Activated naive CD8-positive, alpha-beta T cell treated with anti-CD3 and anti-CD28 coated beads, Interleukin-2, amount 10 ng/mL, durations not matched to agents 7 days and 5 days (primary cell): ENCODE measurements at places on chromosomes 7 and 10. TPM values are rescaled to one million over a fixed set of nuclear protein-coding genes. Genes with fewer than 3 reads are reported as not detected.

GNGT1 gene
- total RNA-seq = not detected

- no peak for DNase-seq
These were observed 186.9 kb downstream of the PRKCQ start for GRCh38 chr10:6393168-6393567.

DNA sequence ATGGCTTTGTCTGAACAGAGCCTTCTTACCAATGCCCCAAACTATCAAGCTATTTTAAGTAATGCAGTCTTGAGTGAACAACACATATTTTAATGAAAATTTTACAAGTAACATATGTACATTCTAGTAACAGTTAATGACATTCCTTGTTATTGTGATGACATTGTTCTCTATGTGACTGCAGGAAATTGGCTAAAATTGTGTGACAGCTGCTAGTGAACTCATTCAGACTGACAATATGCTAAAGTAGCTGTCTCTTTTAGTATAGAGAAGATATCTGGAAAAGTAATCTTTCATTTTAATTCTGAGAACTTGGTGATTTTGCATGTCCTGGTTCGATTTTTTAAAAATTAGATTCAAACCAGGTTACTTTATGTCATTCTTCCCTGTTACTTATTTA is 259.8 kb upstream of the MAGI2 start:
- no peak for DNase-seq

- DNase-seq = no peak
These were observed 106.2 kb upstream of the RHOBTB1 start for GRCh38 chr10:61050120-61050745.

DNA sequence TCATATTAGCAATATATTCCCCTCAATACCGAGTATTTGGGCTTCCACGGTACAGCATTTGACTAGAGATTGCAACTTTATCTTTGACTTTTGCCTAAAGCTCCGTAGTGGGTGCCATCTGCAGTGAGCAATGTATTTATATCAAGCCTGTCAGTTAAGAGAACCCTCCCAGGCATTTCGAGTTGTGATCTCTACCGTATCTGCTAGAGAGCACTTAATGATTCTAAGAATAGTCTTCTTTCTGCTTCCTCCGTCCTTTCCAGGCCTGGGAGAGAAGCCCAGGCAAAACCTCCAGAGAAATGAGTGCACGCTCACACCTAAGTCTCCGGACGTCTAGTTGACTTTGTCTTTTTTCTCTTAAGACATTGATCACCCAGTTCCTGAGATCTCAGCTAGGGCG is 210.6 kb downstream of the KLF6 start:
- no peak for DNase-seq
